ENCODE measurements at places on chromosomes 7 and 10. TPM values are rescaled to one million over a fixed set of nuclear protein-coding genes. Genes with fewer than 3 reads are reported as not detected.

PNLIPRP3 gene
- 0.17 TPM for polyA plus RNA-seq

GIMAP2 gene
- 4.9 TPM for polyA plus RNA-seq

CYP2E1 gene
- polyA plus RNA-seq: 1.6 TPM

CTAGE4 gene
- not detected for polyA plus RNA-seq

DNA sequence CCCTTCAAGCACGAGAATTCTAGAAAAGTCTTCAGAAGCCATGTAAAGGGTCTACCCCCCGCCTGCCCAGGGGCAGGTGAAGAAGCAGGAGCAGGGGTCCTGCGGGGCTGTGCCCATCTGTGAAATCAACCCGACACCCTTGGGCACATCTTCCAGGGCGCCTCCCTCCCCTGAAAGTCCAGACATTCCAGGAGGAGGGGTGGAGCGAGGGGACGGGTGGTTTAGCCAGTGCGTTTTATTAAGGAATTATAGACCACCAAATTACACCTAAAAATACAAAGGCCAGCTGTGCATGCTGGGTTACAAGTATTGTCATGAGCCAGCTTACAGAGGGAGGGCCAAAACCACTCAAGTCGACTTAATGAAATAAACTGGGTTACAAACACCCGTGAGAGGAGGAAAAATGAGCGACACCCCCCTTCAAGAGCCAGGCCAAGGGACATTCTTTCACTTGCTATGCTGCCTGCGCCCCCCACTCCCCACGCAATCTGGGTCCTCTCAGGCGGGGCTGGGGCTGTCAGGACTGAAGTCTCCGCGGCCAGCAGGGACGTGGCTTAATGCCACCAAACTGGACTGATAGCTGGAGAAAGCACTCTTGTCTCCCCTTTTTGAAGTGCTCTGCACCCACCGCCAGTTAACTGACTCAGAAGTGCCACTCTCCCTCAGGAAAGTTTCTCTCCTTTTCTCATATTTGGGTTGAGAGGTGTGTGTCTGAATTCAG lies 360.3 kb downstream of the FRMD4A start:
- no peak for DNase-seq

All from hindlimb muscle (tissue), 1 donor.